ENCODE measurements at places on chromosomes 3 and 15. TPM values are rescaled to one million over a fixed set of nuclear protein-coding genes. Genes with fewer than 3 reads are reported as not detected.
A peak's percentile ranks its signal among the peaks of the same experiment; 100 is the strongest.

GRCh38 chr3:115100806-115101205 is 46.3 kb downstream of the ZBTB20 start:
- no peak for DNase-seq

DNA sequence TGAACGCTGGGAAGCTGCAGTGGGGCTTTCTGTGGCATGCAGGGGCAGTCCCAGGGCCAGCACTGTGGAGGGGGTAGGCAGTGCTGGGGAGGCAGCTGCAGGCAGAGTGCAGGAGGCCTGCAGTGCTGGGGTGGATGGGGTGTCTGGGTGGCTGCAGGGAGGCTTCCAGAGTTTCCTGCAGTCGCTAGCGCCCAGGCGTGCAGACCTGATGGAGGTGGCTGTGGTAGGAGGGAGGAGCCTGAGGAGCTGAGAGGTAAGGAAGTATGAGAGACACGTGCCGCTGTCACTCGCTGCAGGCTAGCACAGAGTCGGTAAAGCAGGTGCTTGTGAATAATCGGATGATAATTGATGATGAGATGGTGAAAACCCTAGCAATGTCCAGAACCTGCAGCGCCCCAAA is 16.3 kb downstream of the SYNM start:
- no peak for DNase-seq

The NTRK3 gene
- total RNA-seq: 1.6 TPM

DNA sequence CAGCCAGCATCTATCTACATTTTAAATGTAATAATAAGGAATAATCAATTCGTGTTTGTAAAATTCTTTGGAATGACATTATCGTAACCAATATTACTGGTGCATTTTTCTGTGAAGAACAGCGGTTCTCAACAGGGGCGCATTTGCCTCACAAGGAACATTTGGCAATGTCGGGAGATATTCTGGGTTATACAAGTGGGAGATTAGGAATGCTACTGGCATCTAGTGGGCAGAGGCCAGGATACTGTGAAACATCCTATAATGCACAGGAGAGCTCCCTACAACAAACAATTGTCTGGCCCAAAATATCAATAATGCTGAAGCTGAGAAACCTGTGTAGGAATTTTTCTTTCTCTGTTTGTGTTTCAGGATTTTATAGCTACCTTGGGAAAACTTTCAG is 25.0 kb downstream of the ACP3 start:
- DNase-seq: no peak

The DUOX2 gene
- total RNA-seq: 0.05 TPM

- DNase-seq: peak; percentile 64
These were observed 872 bp downstream of the DLEC1 start for GRCh38 chr3:38039899-38040261.

DNA sequence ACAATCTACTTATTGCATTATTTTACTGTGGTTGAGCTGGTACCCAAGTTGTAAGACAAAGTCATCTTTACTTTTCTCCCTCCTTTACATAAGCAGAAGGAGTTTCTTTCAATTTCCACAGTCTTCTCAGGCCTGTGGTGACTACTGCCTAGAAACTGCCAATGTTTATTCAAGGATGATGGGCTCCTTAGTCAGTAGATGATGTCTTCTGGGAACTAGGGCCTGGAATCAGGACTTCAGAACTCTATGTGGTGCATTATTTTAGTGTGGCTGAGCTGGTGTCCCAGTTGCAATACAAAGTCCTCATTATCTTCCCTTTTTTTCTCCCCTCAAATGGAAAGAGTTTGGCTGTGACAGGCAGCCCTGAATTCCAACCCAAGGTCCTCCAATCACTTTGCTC is 1762.5 kb downstream of the SI start:
- no peak for DNase-seq

GRCh38 chr3:50123394-50124051 is 31.6 kb upstream of the SEMA3F start:
- no peak for DNase-seq

Measured in left ventricle myocardium inferior (tissue), 1 donor.